ENCODE measurements at places on chromosomes 5 and 9.

DNA sequence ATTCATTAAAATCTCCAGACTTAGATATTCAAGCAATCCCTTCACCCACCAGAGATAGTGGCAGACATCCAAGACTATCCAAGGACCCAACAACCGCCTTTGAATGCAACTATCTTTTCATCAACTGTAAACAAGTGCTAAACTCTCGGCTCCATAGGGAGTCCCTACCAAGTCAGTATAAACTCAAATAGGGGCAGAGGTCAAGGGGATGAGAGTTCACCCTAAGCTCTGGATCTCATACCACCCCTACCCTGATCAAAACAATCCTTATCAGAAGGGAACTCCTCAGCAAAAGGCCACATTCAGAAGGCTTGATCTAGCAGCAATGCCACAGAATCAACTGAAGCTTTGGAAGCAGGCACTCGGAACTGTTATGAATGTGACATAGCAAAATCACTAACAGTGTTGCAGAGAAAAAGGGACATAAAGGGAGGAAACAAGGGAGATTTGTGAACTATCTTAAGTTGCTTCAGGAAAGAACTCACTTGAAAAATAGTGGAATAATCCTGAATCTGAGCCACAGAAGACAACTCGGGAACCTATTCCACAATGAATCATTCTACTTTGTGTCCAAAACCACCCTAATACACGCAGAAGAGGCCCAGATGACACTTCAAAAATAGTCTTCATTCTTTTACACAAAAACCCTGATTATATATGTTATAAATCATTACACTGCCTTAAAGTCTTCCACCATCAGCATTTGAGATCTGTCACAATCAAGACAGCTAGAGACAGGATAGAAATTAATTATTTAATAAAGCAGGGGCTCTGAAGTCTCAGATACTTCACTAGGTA lies 49.8 kb downstream of the NR6A1 start:
- DNase-seq: no peak

DNA sequence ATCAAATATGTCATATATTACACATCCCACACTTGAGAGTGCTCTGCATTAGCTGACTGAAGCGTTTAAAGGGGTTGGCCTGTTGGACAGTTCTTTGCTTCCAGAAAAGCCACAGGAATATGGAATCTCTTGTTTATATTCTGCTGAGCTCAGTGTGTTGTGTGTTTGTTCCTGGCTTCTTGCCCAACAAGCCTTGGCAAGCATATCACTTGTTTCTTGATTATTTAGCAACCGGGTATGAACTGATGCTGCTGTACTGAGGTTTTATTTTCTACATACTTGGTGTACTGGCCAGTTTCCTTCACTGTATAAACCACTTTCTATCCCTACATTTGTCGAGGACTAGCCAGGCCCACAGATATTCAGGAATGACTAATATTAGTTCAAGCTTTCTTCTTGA lies 378.9 kb downstream of the KCTD16 start:
- no peak for DNase-seq

DNA sequence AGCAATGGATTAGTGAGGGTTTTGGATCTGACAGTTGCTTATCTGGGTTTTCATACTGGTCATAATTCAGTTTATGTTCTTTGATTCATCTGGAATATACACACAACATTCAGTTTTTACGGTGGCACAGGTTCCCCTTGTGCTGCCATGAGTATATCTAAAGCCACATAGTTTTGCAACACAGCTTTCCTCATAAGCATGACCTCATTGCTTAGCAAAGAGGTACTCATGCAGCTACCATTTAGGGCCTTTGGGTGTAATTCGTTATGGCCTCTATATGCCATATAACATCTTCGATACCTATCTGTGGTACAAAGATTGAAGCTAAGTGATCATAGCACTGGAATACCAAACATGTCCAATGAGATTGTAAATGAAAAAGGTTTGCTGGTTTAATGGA lies 2.9 kb upstream of the RBM22 start:
- DNase-seq: no peak

- no peak for DNase-seq
These were observed 377.1 kb downstream of the EFNA5 start for GRCh38 chr5:107293541-107294210.

DNA sequence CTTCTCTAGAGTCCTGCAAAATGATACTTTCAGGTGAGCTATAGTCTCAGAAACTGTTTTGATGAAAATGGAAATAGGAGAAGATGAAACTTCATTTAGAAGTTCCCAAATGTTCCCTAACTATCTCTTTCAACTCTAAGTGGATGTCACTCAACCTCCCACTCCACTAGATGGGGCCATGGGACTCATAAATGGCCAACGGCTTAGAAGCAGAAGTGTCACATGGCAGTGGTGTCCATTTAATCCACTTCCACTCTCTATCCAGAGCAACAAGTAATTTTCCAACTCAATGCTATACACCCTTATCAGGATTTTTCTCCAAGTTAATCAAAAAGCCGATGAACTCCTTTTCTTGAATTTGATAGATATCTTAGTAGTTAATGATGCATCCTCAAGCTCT lies 295.7 kb downstream of the EDIL3 start:
- DNase-seq: no peak

GRCh38 chr9:136971746-136972145 lies 5.6 kb upstream of the PTGDS start:
- DNase-seq: no peak

GRCh38 chr5:73357576-73357975 lies 91.0 kb downstream of the FOXD1 start:
- DNase-seq: no peak

GRCh38 chr9:35686222-35687203 lies 3.2 kb downstream of the TPM2 start:
- DNase-seq: no peak

DNA sequence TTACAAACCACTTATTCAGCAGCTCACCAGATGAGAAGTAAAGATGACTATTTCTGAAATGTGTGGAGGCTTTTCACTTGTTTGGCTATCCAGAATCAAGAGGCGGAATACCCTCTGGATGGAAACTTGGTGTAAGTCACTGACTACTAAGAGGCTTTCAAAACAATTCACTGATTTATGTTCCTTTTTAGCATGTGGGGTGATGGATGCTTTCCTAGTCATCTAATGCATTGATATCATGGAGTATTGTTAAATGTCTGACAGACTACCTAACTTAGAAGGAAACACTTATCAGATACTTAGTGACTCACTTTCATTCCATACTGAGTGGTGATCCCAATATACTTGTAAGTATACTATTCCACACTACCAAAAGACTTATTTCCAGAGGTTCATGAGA lies 141.4 kb downstream of the PLK2 start:
- DNase-seq: no peak

GRCh38 chr9:23663536-23663935 lies 162.5 kb downstream of the ELAVL2 start:
- DNase-seq: no peak

GRCh38 chr5:81219389-81219788 lies 13.7 kb upstream of the CKMT2 start:
- DNase-seq: no peak

Data from activated CD8-positive, alpha-beta memory T cell treated with anti-CD3 and anti-CD28 coated beads for 1 hour (primary cell).